ENCODE measurements at places on chromosomes 12 and 14.

- no peak for DNase-seq
These were observed 896.4 kb downstream of the BCL11B start for GRCh38 chr14:98375566-98375965.

GRCh38 chr12:90908465-90908864 lies 46.5 kb downstream of the CCER1 start:
- DNase-seq, result no peak

- DNase-seq, result no peak
These were observed 102.7 kb downstream of the GPR135 start for GRCh38 chr14:59362513-59362912.

- no peak for DNase-seq
These were observed 13.2 kb downstream of the RAB35 start for GRCh38 chr12:120103371-120103770.

DNA sequence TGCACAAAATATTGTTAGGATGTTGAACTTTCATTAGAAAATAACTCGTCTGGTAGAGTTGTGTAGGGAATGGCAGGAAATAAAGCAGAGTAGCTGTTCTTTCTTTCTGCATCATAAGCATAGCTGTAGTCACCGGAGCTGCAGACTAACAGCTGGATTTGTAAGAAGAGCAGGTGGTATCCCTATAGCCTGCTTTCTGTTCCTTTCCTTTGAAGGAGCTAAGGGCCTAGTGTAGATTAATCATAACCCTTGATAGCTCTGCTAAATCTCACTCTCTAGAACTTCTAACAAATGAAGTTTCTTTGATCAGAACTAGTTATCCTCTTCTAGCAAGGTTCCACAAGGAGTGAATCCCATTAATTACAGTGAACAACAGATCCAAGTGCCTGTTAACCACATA lies 3.5 kb downstream of the LMO3 start:
- DNase-seq, result no peak

Measured in activated CD8-positive, alpha-beta memory T cell treated with anti-CD3 and anti-CD28 coated beads for 1 hour (primary cell).